M059J (cell line): ENCODE measurements at places on chromosomes 2 and 18. TPM values are rescaled to one million over a fixed set of nuclear protein-coding genes. Genes with fewer than 3 reads are reported as not detected.

SPDYA gene
- total RNA-seq, result 0.12 and 0.37 TPM in 2 replicates

MC2R gene
- total RNA-seq, result not detected in 2 replicates

TBR1 gene
- not detected in 2 replicates for total RNA-seq

GRCh38 chr18:62531078-62531477 is 8.3 kb downstream of the ZCCHC2 start:
- DNase-seq, result no peak

GRCh38 chr2:132991471-132992045 is 321.6 kb upstream of the LYPD1 start:
- DNase-seq, result peak; percentile 34

TUBB8B gene
- total RNA-seq, result not detected in 2 replicates

- no peak for DNase-seq
Measured at GRCh38 chr2:190271783-190272456, 47.7 kb downstream of the HIBCH start.

DNA sequence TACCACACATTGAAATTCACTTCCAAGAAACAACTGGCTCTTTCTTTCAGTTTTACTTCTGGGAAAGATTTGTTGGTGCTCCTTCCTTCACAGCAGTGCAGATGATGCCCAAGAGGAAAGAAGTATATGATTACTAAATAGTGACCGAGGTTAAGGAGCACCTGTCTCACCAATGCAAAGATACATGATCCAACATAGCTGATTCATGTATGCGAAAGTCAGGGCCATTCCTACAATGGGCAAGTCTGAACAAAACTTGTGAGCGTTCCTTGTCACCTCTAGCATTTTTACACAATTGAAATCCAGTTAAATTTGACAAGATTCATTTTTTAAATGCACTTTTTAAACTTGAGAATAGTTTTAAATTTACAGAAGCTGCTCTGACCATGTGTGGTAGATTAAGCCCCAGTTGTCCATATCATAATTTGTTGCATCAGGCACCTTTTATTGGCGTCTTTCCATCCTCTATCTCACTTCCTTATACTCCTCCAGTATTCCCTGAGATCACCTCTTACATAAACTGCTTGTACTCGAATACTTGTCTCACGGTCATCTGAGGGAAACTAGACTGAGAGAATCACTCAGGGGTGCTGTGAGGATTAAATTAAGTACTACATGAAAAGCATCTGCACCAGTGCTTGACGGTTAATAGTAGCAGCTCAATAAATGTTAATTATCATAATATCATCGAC is 438.8 kb upstream of the CDH20 start:
- peak; percentile 24 for DNase-seq

DNA sequence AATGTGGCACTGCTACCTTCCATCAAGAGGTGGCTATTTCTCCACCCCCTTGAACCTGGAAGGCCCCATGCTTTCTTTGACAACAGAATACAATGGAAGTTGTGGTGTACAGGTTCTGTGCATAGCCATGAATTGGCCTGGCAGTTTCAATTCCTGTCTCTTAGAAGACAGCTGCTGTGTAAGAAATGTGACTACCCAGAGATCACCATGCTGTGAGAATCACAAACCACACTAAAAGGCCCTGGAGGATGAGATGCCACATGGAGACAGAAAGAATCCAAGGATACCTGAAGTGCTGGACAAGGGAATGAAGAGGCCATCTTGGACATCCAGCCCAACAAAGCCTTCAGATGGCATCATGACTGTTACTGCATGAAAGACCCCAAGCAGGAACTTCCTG is 47.7 kb upstream of the EHBP1 start:
- DNase-seq, result no peak

IL36B gene
- not detected in 2 replicates for total RNA-seq

GRCh38 chr2:232444409-232445148 is 11.4 kb upstream of the ALPI start:
- peak; percentile 51 for DNase-seq

REG3G gene
- not detected in 2 replicates for total RNA-seq

GRCh38 chr2:49002750-49003149 is 151.6 kb downstream of the FSHR start:
- DNase-seq, result peak; percentile 22

DNA sequence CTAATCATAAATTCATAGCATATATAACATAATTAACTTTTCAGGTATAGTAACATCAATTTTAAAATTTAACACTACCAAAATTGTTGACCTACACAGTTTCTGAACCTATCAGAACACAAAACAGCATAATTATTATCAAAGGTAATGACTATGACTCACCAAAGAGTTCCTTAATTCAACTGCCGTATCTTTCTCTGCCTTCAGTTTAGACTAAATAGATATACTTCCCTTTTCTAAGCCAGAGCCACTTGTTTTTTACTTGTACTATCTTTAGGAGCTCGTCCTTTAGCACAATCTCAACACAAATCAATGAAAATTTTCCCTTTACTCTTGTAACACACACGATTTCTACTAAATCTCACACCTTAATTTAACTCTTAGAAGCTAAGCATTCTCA is 54.4 kb downstream of the CCDC88A start:
- peak; percentile 3 for DNase-seq

DNA sequence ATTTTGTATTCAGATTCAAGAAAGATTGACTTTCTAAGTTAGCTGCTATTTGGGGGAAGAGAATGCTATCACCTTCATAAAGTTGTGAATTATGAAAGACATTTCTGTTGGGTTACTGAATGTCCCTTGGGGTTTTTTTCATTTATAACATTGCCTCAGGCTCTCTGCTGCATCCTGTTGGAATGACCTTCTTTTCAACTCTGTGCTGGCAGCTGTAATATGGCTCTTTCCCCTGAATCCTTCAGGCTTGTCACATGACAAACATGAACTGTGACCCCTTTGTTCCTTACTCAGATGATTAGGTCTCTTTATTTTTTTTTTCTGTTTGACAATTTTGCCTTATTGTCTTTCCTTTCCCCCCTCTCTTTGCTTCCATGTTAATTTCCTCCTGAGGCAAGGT is 159.8 kb downstream of the TAF4B start:
- DNase-seq, result peak; percentile 87

GRCh38 chr2:112137516-112138158 is 548 bp upstream of the FBLN7 start:
- peak; percentile 41 for DNase-seq

IL36G gene
- total RNA-seq, result not detected in 2 replicates

VIT gene
- total RNA-seq, result 34.0 and 44.7 TPM in 2 replicates

- DNase-seq, result no peak
Measured at GRCh38 chr2:84716564-84716963, 164.3 kb downstream of the TRABD2A start.

APCDD1 gene
- total RNA-seq, result 2.4 and 6.8 TPM in 2 replicates

DNA sequence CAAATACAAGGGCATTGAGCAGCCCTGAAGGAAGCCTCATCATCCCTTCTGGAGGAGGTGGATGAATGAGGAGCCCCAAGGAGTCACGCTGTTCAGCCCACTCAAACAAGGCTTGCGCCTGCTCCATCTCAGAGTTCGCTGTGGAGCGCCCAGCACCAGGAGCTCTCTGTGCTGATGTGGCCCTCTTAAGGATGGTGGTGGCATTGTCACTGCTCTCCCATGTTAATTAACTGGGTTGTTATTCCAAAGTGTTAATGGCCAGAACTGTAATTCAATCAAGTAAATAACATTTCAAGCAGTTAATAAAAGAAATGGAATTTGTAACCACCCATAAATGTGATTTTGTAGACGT is 726.0 kb upstream of the RAB6C start:
- DNase-seq, result no peak

- peak; percentile 72 for DNase-seq
Measured at GRCh38 chr2:120750488-120751210, 15.0 kb downstream of the GLI2 start.

- peak; percentile 50 for DNase-seq
Measured at GRCh38 chr18:39796393-39796792, 2158.6 kb upstream of the PIK3C3 start.

GAREM1 gene
- total RNA-seq, result 0.02 and 0.17 TPM in 2 replicates

GRCh38 chr2:109238580-109238979 is 109.6 kb downstream of the SH3RF3 start:
- DNase-seq, result peak; percentile 71

DNA sequence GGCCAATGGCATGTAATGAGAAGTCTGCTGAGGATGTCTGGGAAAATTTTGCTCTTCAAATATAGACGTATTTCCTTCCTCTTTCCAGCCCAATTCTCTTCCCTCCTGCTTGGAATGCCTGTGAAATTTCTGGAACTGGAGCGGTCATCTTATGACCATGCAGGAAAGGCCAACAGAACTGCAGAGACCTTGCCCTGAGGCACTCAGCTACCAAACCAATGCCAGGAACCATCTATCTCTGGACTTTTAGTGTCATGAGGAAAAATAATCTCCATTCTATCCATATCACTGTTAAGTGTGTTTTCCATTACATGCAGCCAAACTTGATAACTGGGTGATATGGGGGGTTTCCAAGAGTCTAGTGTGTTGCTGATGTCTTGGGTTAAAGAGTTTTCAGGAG is 363.7 kb downstream of the SLC4A3 start:
- peak; percentile 25 for DNase-seq

IL1RN gene
- 0.05 TPM in 1 of 2 replicates, not detected in the other for total RNA-seq

INHBB gene
- total RNA-seq, result 0.94 and 0.96 TPM in 2 replicates

GRCh38 chr2:20615068-20615465 is 35.8 kb downstream of the HS1BP3 start:
- DNase-seq, result no peak

DNA sequence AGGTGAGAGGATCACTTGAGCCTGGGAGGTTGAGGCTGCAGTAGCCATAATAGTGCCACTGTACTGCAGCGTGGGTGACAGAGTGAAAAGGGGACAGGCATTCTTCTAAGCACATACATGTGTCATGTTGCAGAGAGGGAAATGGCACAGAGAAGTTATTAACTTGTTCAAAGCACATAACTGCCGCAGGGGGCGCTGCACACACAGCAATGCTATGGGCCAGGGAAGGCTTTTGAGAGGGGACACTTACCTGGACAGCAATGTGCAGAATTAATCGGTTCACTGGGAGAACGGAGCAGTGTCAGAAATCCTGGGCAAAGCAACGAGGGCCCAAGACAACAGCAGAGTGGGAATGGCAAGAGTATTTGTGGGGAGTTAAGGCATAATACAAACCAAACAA is 2.4 kb downstream of the SCYGR8 start:
- DNase-seq, result peak; percentile 21

DNA sequence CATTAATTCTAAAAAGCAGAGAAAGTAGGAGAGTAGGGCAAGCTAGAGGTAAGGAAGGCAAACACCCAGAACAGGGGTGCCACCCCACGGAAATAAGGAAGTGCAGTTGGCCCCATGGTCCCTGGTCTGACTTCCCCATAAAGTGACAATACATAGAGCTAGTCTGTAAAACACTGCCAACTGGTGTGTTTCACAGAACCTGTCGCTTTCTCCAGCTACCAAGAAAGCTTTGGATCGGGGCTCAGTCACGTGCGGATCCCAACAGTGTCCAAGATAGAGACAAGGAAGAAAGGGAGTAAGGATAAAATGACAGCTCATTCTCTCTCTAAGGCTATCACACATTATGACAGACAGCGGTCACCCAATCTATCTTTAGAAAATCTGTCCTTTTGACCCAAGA is 36.4 kb downstream of the TBC1D8 start:
- no peak for DNase-seq

- DNase-seq, result no peak
Measured at GRCh38 chr2:238170386-238171071, 11.8 kb downstream of the ERFE start.

DNA sequence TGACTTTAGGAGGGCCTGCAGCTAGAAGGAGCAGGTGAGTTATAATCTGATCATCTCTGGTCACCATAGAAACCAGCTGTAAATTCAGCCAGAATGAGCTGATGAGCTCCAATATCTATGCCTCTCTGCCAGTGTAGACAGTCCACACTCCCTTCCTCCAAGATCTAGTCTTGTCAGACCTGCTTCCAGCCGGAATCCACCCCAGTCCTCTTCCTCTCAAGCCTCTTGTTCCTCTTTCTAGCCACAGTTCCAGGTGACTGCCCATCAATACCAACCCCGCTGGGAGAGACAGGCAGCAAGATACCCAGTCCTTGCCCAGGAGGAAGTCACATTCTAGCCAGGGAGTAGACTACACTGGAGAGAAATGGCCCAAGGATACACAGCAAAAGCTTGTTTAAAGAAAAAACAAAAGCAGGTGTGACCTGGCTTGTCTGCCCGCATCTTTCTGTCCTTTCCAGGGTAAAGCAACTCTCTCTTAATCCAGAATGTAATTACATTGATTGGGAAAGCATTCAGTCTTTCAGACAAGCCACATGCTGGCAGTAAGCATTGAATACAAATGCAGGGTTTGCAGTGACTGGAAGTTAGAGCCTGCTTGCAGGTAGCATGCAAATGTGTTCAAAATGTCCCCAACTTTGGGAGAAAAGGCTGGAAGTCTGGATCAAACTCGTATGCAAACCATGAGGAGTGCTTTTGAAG is 9.0 kb upstream of the SLC35F6 start:
- no peak for DNase-seq

DNA sequence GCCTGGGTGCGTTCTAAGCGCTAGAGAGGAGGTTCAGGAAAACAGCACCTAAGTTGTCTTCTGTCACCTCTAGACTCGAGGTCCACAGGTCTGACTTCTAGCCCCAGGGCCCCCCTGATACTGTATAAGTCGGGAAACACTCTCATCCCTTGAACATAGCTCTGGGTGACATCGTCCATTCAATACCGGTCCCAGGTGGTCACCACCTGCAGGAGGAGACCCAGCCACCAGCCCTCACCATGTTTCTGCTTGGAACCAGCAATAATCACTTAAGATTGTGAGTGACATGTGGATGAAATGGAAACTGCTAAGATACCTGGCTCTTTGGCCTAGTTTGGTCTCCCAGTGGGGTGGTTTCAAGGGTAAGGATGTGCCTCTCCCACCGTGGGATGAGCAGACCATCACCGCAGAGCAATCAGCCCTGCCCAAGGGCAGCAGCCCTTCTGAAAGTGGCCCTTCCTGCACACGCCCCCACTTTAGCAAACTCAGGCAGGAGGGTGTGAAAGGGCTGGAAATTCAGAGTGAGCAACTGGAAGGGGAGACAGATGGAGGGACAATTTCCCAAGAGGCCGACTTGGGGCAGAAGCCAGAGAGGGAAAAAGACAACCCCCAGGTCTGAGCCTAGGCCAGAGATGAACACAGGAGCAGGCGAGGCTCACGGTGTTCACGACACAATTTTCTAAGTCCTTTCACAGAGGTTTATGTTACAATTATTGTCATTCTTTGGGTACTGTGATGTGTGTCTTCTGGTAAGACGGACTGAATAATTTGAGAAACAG is 95.2 kb downstream of the ZNF516 start:
- no peak for DNase-seq

ATP5F1A gene
- 526 and 639 TPM in 2 replicates for total RNA-seq

MARS2 gene
- total RNA-seq, result 2.9 and 3.4 TPM in 2 replicates

DNA sequence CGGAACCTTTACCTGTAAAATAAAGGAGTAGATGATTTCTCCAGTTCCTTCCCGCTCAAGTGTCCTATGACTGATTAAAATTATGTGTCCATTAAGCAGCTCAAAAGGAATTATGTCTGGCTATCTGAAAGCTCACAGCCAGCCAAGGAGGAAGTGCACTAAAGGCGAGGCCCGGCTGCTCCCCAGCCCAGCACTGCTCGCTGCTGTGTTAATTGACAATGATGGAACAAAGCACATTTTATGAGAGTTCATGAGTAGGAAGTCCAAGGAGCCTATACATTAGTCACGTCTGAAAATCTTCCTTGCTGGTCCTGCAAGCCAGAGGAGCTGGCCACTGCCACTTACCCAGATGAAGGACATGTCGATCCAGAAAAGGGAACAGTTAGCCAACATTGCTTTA is 14.3 kb downstream of the TTC32 start:
- no peak for DNase-seq

EGR4 gene
- not detected in 2 replicates for total RNA-seq
